Stimulated activated CD8-positive, alpha-beta memory T cell treated with anti-CD3 and anti-CD28 coated beads, Interleukin-4, amount 100 ng/mL, for 4 hours (primary cell): ENCODE measurements at places on chromosomes 1 and 21.
A peak's percentile ranks its signal among the peaks of the same experiment; 100 is the strongest.

DNA sequence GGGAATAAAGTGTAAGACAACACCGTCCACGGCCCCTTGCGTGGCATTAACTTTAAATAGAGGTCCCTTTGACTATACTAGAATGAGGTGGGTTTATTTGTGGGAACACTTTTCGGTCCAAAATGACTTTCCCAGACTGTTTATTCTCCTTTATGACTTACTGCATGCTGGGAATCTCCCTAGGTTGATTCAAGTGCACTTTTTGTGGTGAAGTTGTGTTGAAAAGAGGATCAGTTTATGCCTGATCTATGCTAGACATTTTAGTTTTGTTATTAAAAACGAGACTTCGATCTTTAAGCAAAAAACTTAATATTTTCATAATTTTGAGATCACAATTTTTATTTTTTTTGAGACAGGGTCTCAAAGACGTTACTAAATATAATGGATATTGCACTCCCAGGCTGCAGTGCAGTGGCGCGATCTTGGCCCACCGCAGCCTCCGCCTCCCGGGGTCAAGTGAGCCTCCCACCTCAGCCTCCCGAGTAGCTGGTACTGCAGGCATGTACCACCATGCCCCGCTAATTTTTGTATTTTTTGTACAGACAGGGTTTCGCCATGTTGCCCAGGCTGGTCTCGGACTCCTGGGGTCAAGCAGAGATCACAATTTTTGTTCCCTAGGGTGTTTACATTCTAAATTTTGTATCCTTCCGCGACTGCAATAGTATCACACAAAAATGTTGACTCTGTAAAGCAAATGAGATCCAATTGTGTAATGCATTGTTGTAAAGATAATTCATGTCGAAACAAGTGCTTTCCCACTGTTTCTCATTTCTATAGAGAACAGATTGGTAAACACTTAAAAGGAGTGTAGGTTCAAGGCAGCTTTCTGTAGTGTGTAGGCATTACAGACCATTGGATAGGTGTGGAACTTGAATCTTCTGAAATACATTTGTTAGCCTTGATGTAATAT, 1.6 kb downstream of the CDC42 start:
- DNase-seq, result no peak

GRCh38 chr1:201212461-201213055, 21.9 kb downstream of the IGFN1 start:
- DNase-seq, result no peak

DNA sequence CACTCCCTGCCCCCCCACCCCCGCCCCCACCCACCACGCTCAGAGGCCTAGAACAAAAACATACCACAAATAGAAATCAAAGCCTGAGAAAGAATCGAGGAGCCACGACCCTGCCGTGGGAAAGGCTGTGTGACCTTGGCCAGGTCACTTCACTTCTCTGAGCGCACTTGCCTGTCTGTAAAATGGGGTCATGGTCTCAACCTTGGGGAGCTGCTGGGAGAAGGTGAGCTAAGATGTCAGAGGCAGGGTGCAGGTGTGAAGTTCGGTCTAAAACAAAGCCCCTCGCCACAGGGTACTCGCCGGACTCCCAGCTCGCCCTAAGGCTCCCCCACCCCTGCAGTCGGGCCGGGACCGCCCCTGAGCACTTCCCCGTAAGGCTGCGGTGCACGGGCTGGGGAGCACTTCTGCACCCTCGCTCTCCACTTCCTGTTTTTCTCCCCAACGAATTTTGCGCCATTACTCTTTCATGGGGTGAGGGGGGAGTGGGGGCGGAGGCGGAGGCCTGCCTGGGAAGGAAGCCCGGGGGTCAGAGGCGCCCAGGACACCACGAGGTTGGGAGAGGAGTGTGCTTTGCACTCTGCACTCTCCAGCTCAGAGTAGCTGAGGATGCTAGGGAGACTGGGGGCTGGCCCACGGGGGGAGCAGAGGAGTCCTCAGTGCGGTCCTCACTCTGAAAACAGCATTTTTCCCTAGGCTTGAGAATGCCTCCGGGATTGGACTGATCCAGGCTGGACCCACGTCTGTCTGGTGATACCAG, 21.9 kb upstream of the PIK3CD start:
- DNase-seq, result no peak

DNA sequence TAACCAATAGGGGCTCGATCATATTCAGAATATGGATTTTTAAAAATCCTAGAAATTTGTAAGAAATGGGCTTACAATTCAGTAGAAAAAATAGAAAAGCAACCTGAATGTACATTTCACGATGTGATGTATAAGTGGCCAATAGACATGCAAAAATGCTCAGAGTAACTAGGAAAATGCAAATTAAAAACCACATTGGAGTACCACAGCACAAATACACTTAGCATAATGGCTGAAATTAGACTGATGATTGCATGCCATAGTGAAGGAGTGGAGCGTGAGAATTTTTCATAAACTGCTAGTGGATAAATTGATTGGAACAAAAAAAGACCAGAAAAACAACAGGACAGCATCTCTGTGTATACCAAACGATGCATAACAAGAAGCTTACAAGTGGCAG, 102.3 kb downstream of the DYRK1A start:
- no peak for DNase-seq

DNA sequence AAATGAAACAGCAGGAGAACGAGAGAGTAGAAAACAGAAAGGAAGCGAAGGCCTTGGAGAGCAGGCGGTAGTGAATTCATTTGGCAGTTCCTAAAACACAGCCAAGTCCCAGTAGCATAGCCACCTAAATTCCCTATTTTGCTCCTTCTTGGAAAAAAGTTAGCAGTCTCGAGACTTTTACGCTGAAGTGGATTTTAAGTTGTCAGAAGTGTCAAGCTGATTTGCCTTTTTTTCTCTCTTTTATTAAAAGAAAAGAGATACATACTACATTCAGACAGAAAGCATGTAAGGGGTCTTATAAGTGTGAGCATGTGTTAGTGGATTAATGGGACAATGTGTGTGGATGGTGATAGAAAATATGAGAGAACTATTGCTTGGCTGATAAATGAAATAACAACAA, 19.2 kb downstream of the NFIA start:
- DNase-seq, result no peak

- no peak for DNase-seq
These were observed 29.0 kb downstream of the SOAT1 start for GRCh38 chr1:179322557-179322956.

DNA sequence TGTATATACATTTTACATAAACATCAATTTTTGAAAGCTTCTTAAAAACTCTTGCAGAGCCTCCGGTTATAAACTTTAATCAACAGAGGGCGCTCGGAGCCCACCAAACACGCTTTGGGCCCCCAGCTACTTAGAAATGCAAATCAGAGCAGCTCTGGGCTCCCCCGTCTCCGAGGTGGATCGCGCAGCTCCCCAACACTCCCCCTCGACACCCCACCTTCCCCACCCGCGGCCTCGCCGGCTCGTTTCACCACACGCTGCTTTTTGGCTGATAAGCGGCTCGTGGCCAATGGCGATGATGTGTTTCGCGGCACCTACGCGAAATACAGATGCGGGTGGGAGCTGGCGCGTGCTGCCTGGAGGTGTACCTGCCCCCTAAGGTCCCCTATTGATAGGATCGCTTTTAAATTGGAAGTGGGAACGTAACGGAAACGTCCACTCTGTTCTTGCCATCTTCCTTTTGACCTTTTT, 1.7 kb upstream of the KIF26B start:
- peak; percentile 34 for DNase-seq

DNA sequence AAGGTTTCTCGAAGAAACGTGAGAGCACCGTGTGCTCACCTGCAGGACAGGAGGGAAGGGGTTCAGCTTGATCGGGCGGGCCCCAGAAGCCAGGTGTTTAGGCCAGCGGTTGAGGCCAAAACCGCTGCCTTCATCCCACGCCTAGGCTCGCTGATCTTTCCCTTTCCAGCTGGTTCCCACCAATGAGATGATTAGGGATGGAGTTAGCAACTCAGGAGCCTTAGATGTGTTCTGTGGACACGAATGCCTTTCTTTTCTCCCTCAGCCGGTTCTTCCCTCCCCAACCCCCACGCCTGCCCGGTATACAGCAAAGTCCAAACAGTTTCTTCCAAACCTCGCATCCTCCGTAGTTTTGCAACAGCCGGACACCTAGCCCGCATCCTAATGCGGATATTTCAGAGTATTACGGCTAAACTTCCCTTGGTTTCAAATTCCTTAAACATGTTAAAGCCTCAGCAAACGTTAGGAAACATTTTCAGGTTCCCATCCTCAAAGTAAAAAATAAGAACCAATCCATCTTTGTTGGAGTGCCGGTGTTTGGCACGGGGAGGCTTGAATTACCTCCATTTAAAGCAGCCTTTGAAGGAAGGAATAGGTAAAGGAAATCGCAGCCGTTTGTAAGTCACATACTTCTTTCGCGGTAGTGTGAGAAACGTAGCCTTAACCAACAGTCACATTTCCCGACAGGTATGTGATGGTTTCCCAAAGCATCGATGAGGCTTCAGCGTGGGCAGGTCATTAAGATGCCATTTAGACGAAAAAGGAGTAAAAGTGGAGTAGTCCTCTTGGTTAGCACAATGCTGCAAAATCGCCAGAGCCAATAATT, 1.1 kb downstream of the LRRC8C start:
- no peak for DNase-seq

GRCh38 chr1:39139723-39140360, 64.7 kb upstream of the MACF1 start:
- DNase-seq, result no peak

DNA sequence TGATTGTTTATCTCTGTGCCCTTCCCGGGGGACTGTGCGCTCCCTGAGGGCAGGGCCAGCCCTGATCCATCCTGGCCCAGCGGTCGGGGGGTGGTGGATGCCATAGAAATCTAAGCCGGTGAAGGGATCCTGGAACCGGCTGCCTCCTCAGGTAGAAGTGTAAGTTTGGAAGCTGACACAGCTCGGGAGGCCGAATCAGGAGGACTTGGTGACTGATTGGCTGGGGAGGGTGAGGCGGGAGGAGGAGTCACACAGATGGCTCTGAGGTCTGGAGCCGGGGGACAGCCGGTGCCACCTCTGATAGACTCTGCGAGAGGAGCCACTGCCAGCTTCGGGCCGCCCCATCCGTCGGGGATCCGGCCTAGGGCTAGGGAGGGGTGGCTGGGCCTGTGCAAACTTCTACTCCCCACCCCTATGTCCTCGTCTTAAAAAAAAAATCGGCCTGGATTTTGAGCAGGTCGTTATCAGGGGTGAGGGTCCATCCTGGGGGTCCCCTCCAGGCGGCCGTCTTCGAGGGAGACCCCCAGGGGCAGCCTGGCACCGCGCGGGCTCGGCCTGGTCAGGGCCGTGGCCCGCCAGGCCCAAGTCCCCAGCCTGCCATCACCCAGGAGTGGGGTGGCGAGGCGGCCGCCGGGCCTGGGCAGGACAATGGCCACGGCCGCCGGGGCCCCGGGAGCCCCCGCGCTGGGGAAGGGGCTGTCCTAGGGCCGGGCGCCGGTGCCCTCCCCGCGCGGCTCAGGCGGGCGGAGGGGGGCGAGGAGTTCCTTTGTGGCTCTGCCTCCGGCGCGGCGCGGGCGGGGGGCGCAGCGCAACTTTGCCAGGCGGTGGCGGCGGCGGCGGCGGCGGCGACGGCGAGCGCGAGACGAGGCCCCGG, 708 bp upstream of the ZNF362 start:
- DNase-seq, result no peak

DNA sequence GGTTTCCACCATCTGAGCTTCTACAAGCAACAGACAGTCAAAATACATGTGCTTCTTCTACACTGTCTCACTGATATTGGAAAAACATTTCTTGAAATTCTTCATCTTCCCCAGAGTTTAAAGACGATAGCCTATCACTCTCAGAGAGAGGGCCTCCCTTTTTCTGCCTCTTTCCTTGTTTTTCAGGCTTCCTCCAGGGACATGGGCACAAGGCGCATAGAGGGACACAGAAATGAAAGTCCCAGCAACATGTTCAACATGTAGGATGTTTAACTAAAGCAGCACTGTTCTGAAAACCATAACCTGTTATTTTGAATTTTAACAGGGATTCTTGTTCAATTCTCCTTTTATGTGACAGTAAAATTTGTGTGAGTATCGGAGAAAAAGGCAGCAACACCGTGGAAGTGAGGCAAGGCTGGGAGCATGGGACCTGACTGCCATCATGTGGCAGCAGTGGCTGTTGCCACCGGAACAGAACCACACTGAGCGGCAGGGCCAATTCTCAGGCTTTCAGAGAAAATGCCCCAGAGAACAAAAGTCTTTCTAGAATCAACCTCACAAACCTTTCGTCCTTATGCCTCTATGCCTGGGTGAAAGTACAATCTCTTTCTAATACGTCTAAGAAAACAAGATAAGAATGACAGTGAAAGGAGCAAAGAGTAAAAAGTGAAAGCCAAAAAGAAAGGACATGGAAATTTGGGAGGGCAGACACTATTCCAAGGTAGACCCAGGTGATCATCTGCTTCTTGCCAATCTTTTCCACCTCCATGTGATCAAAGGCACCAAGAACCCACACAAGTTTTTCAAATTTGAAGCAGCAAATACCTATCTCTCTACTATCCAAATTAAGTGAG, 54.5 kb downstream of the PCNX2 start:
- DNase-seq, result no peak

- no peak for DNase-seq
These were observed 203.9 kb downstream of the TOMM20 start for GRCh38 chr1:234924450-234925355.

DNA sequence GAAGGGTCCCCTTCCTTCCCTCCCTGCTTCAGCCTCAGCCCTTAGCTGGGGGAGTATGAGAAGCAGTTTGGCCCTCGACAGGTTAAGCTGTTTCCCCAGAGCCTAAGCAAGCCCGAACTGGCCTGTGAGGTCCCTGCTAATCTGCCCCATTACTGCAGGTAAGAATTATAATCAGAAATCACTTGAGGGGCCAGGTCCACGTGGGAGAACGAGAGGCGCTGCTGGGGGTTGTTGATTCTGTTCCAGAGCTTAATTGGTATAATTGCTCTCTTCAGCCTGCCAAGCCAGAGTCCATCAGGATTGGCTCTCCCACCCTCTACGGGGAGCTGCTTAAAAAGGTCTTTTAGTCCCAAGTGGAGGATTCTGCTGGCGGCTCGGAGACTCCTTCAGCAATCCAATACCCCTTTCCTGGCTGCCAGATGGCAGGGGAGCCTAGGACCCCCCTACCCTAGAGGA, 70.8 kb downstream of the UBE2T start:
- no peak for DNase-seq
